Hair follicular keratinocyte (primary cell): ENCODE measurements at places on chromosomes 2 and 18. TPM values are rescaled to one million over a fixed set of nuclear protein-coding genes. Genes with fewer than 3 reads are reported as not detected.

UGT1A8 gene
- total RNA-seq = not detected in 2 replicates

CSRNP3 gene
- total RNA-seq = 0.80 and 5.9 TPM in 2 replicates

SFTPB gene
- not detected in 2 replicates for total RNA-seq

VRK2 gene
- 19.6 and 31.6 TPM in 2 replicates for total RNA-seq

MYO3B gene
- 1.1 and 2.5 TPM in 2 replicates for total RNA-seq

GREB1 gene
- total RNA-seq = 0.31 and 1.0 TPM in 2 replicates

TM4SF20 gene
- not detected in 2 replicates for total RNA-seq

ZNF397 gene
- total RNA-seq = 10.2 and 10.3 TPM in 2 replicates

MATN3 gene
- 1.9 and 3.7 TPM in 2 replicates for total RNA-seq

INHBB gene
- not detected in 2 replicates for total RNA-seq

IL1F10 gene
- total RNA-seq = 0.08 and 1.3 TPM in 2 replicates

TMEM169 gene
- under 0.01 and 0.08 TPM in 2 replicates for total RNA-seq

FBXO41 gene
- total RNA-seq = 5.4 and 5.5 TPM in 2 replicates

RNU2-63P gene
- total RNA-seq = under 0.01 TPM in 1 of 2 replicates, not detected in the other

DYNAP gene
- not detected in 2 replicates for total RNA-seq

AKAIN1 gene
- not detected in 2 replicates for total RNA-seq

PROKR1 gene
- not detected in 2 replicates for total RNA-seq

PDE1A gene
- not detected in 2 replicates for total RNA-seq

SLC19A3 gene
- 0.08 and 6.6 TPM in 2 replicates for total RNA-seq

POTEI gene
- total RNA-seq = not detected in 2 replicates

MAB21L4 gene
- 0.11 TPM in 1 of 2 replicates, not detected in the other for total RNA-seq

TACR1 gene
- not detected in 2 replicates for total RNA-seq

FOXI3 gene
- total RNA-seq = not detected in 2 replicates

ABCB11 gene
- not detected in 2 replicates for total RNA-seq

RNF152 gene
- 25.5 and 27.3 TPM in 2 replicates for total RNA-seq

CCL20 gene
- 10.0 and 10.8 TPM in 2 replicates for total RNA-seq

CD207 gene
- not detected in 2 replicates for total RNA-seq

REG3A gene
- not detected in 2 replicates for total RNA-seq

C2orf15 gene
- 0.16 and 2.3 TPM in 2 replicates for total RNA-seq

CD8B2 gene
- total RNA-seq = not detected in 2 replicates

GAREM1 gene
- total RNA-seq = 3.4 and 5.2 TPM in 2 replicates

PLGLB1 gene
- total RNA-seq = 0.55 and 0.57 TPM in 2 replicates

CRYBA2 gene
- not detected in 2 replicates for total RNA-seq

PLCD4 gene
- 14.6 and 16.5 TPM in 2 replicates for total RNA-seq

TBR1 gene
- total RNA-seq = not detected in 2 replicates

CNTNAP5 gene
- not detected in 2 replicates for total RNA-seq

IL18RAP gene
- not detected in 2 replicates for total RNA-seq

CABYR gene
- 6.4 and 13.3 TPM in 2 replicates for total RNA-seq

PLEKHH2 gene
- 1.3 TPM in 2 replicates for total RNA-seq

SAG gene
- total RNA-seq = not detected in 2 replicates

SP100 gene
- total RNA-seq = 42.9 and 53.1 TPM in 2 replicates

MDH1B gene
- 0.16 TPM in 1 of 2 replicates, not detected in the other for total RNA-seq

TPGS2 gene
- 195 and 247 TPM in 2 replicates for total RNA-seq

GRB14 gene
- total RNA-seq = 8.9 and 15.4 TPM in 2 replicates

RAB6C gene
- total RNA-seq = not detected in 2 replicates

ZNF396 gene
- total RNA-seq = 0.08 and 0.15 TPM in 2 replicates
